ENCODE measurements at places on chromosomes 11 and 22.

DNA sequence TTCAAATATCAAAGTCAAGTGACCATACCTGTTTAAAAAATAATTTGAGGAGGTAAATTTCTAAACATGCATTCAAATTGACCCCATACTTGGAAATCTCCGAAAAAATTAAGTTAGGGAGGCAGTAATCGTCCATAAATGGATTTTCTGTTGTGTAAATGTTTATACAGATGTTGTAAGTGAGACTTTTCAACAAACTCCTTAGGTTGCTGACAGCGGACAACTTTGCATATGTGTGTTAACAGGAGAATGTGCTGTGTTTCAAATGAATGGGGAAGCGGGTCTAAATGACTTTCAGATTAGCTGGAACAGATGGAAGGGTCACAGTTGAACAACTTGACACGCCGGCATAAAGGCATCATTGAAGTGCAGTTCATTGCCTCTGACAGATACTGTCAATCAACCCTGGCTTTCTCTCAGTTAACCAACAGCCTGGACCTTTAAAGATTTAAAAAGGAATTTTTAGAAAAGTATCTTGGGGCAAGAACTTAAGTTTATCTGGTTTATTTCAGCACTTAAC lies 98.2 kb upstream of the DBX1 start:
- no peak for DNase-seq

DNA sequence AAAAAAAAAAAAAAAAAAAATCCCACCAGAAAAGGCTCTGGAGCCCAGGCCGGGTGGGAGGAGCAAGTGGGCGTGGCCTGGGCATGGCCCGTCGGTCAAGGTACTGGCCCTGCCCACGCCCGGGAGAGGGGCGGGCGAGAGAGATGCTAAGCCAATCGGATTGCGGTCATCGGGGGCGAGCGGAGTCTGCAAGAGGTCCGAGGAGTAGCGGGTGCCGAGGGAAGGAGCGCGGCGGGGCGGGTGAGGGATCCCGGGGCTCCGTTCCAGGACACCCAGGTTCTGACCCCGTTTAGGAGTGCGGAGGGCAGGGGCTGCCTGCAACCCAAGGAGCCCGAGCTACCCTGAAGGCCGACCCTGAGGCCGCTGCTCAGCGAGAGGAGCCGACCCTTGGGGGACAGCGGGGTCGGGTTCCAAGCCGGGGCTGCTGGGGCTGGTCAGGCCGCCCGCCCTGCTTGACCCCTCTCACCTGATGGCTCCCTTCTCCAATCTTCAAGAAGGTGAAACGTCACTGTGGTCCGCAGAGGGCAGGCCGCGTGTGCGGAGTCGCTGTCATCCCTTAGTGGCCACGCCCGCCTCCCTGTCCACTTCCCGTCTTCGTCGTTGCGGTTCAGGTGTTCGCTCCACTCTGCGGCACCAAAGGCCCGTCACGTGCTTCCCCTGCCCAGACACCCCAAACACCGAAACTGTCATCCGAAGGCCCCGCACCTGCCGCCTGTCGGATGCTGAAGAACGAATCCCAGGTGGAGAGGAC lies 11.1 kb upstream of the TAB1 start:
- DNase-seq, result peak; percentile 46

GRCh38 chr11:15711311-15711710 lies 596.6 kb downstream of the INSC start:
- no peak for DNase-seq

DNA sequence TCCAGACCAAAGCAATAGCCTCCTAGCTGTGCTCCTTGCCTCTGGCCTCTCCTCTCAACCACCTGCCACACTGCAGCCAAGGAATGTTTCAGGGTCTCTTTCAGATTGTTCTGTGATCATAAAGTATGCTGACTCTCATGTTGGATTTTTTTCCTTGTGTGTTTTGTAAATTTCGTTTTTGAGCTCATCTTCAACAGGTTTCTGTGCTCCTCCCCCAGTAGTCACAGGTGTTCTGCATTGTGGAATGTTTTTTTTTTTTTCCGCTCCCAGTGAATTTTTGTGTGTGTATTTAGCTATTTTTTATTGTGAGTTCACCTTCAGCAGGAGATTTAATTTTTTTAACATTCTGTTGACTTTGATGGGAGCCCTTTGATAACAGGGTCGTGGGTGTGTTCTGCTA lies 153.7 kb downstream of the MYO18B start:
- DNase-seq, result no peak

DNA sequence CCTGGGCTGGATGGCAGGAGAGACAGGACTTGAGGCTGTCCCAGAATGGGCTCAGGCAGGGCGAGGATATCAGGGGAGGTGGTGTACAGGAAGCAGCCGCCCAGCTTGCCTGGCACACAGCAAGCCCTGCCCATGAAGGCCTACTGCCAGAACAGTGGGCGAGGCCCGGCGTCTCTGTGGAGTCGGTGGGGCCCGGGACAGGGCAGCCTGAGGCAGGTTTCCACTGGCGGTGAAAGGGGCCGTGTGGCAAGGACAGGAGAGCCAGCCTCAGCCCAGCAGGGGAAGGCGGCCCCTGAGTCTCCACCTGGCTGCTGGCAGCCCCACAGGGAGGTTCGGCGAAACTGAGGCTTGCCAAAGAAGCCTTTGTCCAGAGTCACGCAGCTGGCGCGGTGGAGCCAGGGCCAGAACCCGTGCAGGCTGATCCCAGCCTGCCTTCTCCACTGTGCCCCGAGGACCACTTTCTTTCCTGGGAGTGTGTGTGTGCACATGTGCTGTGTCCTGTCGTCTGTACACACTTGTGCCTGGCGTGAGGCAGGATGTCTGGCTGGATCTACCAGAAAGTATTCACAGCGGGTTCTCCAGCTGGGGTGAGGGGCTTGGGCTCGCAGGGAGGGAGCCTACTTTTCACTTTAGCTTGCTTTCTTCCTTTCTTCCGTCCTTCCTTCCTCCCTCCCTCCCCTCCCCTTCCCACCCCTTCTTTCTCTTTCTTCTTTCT lies 1.2 kb downstream of the TSPO start:
- peak; percentile 41 for DNase-seq
